ENCODE measurements at places on chromosomes 16 and 17. TPM values are rescaled to one million over a fixed set of nuclear protein-coding genes. Genes with fewer than 3 reads are reported as not detected.

DNA sequence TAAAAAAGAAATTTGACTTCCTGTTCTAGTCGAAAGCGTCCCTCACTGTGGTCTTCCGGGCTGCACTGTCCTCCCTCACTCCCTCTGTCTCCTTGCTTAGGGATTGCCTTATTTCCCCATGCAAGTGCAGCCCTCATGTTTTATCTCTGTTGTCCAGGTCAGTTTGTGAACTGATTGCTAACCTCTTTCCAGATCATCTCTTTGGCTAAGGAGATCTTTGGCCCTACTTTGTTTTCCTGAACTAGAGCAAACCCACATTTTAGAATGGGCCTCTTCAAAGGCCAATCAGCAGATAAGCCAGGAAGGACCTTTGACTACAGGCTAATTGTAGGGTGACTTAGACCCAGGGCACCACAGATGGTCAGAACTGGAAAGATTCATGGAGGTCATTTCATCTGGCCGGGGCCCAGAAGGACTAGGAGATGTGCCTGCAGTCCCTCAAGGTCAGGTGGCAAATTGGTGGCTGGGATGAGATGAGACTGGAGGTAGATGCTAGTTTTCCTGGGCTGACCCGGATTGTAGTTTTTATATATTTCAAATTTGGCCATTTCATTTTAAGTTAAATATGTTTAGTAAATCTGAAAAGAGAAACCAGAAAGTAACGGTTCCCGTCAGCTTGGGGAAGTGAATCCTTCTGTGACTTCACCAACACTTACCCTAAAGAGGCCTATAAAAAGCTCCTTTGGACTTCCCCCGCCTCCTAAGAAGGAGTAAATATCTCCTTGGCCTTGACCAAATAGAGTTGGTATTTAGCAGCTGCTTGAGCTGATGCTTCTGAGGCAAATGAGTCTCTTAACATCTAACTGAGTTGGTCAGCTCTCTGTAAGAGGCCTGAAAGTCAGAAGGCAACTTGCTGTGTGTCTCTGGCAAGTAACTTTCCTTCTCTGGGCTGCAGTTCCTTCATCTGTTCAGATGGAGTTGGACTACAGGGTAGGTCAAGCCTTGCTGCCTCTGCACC, 6.2 kb upstream of the SLC25A19 start:
- DNase-seq, result no peak

DNA sequence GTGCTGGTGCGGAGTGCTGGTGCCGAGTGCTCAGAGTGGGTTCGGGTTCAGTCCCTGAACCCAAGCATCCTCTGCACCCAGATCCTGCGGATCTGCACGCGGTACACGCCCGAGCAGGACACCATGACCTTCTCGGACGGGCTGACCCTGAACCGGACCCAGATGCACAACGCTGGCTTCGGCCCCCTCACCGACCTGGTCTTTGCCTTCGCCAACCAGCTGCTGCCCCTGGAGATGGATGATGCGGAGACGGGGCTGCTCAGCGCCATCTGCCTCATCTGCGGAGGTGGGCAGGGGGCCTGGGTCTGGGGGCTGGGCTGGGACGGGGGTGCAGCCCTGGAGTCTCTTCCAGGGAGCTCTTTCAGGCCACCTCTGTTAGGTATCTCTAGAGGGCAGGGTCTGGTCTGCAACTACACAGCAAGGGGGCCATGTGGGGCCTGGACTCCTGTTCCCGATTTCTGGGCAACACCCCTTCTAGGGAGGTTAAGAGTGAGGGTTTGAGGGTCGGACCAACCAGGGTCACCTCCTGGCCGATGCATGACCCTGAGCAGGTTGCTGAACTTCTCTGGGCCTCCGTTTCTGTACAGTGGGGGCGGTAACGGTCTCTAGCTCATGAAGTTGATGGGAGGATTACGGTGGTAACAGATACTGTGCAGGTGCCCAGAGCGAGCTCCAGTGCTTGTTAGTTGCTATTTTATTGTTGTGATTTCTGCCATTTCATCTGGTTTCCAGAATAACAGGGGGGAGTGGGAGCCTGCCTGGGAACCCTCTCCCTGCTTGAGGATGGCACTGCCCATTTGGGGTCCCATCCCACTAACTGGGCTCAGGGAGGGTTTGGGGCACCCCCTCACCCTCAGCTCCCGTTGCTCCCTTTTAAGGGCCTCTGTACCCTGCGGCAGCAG, 10.1 kb downstream of the GJD3 start:
- peak; percentile 40 for DNase-seq

DNA sequence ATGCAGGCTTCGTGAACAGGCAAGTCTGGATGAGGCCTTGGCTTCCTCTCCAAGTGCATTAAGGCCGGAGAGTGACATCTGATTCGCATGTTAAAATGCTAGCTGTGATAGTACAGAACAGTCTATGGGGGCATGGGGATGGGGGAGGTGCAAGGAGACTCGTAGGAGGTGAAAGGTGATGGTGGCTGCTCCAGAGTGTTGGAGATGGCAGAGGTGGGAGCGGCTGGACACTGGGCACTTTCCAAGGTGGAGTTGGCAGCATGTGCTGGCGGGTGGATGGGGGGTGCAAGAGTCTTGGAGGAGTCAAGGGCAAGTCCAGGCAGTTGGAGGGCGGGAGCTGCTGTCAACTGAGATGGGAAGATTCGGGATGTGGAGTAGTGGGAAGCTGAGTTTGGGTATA, 350.9 kb upstream of the TNRC6C start:
- DNase-seq, result peak; percentile 34

GRCh38 chr17:40134184-40134583, 6.2 kb upstream of the CASC3 start:
- no peak for DNase-seq

DNA sequence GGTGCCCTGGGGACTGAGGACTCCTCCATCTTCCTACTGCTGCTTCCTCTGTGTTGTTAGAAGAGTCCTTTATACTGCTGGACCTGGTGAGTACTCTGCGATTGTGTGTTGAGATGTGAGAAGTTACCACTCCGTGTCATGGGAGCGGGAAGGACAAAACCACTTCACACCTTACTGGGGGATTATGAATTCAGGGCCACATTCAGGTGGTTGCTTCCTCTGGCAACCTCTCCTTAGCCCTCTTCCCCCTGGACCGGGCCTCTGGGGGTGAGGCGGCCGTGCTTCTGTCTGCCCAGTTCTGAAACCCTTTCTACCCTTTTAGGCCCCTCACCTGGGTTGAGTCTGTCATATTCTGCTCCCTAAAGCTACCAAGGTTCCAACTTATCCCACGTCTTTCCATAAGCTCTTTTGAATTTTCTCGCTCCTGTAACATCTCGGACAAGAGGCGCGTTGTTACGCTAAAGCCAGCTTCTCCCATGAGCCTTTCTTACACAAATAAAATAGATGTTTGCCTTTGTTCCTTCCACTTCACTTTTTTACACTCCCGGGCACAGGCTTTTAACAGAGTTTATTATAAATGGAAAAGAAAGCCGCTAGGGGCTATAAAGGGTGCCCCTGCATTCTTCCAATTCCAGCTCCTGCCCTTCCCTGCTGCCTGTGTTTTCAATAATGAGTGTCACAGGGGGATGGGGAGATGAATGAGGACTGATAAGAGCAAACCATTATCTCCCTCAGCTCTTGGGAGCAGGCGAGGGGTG, 20.7 kb upstream of the CDH13 start:
- DNase-seq, result no peak

DNA sequence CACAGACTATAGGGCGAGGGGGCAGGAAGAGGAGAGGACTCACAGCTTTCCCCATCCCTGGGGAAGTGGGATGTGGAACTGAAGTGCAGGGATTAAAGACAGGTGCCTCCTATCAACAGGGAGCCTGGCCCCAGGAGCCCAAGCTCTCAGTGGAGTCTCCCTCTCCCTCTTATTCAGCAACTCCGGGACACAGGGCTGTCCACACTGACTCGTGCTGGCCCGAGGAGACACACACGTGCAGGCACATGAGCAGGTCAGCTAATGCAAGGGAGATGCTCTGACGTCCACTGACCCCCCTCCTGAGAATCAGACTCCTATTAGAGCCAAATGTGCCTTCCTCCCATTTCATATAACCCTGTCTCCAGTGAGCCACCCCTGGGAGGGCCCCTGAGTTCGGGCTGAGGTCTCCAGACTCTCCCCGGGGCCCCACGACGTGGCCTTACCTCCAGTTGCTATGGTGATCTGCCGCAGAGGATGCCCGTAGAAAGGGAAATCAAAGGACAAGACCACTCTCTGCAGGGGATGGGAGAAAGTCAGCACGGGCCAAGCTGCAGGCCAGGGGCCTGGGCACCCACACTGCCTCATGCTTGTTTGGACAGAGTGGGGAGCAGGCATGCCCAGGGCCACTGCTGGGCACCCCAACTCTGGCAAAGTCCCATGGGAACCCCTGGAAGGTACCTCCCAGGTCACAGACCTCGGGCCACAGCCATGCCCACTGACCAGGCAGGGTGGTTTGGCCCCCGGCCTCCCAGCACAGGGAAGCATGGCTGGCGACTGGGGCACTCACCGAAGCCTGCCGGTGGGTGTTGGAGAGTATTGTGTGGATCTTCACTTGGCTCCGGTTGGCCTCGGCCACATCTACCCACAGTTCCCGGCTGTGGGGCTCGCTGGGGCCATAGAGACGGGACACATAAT, 42.7 kb downstream of the PLXDC1 start:
- DNase-seq, result no peak

DNA sequence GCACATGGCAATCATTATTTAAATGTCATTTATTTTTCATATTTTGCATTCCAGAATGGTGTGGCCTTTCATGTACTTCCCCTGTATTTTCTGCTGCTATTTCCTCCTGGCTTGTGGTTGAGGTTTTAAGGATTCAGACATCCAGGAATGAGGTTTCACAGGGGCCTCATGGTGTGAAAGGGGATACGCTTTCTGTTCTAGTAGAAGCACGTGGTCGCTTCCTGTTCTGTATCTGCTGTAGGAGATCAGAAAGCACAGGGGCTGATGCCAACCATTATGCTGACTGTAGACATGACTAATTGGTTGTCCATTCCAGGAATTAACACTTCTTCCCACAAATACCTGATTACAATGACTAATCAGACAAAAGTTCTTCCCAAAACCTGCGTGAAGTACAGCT, 405.9 kb downstream of the SHISA9 start:
- DNase-seq, result no peak

- DNase-seq, result peak; percentile 62
Measured at GRCh38 chr16:871562-872345, 71.2 kb upstream of the GNG13 start.

GRCh38 chr17:27306276-27306835, 12.4 kb downstream of the WSB1 start:
- no peak for DNase-seq

GRCh38 chr16:82062645-82063058, 27.6 kb downstream of the HSD17B2 start:
- DNase-seq, result no peak

DNA sequence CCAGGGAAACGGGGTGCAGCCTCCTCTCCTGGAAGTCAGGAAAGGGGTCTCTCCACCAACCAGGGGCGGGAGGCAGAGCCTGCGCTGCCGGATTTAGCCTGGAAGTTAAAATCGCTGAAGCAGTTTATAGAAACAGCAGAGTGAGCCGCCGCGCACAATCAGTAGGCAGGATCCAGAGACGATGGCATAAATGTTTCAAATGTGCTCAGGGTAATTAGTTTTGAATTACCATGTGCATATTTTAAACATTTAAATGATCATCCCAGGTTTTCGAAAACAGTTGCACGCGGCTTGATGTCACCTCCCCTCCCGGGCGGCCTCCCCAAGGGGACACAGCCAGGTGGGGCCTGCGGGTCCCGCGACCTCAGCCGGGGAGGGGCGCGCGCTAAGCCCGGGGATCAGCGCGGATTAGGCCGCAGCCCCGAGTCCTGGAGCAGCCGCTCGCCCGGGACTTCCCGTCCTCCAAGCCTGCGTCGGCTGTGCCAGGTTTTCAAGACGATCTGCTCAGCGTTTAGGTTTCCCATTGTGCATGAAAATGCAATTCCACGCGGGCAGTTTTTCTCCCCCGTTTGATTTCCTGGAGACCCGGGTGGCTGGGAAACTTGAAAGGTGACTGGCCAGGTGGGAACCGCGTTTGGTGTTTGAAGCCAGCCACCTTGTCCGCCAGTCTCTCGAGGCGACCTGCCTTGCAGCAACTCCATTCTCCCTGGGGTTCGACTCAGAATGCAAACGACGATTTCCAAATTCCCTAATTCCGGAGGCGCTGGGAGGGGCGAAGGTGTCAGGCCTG, 78.3 kb downstream of the RPA1 start:
- DNase-seq, result no peak

- no peak for DNase-seq
Measured at GRCh38 chr17:45355087-45355486, 38.3 kb upstream of the MAP3K14 start.

- no peak for DNase-seq
Measured at GRCh38 chr16:51149721-51150164, 1.3 kb downstream of the SALL1 start.

GRCh38 chr17:41284043-41284442, 8.5 kb downstream of the KRTAP9-7 start:
- DNase-seq, result no peak

DNA sequence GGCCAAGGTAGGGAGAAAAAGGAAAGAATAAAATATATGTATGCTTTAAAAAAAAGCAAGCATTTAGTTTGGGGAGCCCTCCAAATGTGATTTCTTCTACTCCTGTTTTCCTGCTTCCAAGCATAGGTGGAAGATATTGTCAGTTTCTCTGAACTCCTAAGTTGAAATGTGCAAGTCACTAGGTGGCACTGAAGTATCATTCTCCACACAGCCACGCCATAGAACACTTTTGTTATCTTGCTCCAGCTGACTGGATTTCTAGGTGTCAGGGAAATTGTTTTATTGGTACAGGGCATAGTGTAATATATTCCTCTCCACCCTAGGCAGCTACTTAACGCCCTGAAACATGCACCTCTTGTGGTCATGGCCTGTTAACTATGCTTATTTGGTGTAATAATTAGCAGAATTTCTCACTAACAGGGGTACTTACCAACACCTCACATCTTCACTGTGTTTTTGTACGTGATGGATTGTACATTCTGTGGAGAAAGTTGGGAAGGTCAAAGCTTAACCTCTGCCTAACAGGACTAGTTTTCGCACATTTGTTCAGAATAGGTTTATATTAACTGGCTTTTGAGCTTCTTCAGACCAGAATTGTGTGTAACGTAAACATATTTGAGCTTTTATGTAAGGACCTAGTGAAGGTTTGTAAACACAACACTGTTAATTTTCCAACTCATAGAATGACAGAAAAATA, 69.3 kb downstream of the FTO start:
- no peak for DNase-seq

PPP1R27 gene
- total RNA-seq, result not detected

TAC4 gene
- total RNA-seq, result not detected

INPP5K gene
- total RNA-seq, result 35.7 TPM

GUCY2D gene
- not detected for total RNA-seq

ITGB4 gene
- 69.5 TPM for total RNA-seq

RSKR gene
- 6.3 TPM for total RNA-seq

MT1A gene
- 82.2 TPM for total RNA-seq

C16orf89 gene
- 13.3 TPM for total RNA-seq

All from aorta (tissue), 5 donors.